C1 segment of cervical spinal cord (tissue), 14 donors: ENCODE measurements at places on chromosomes 2 and 18.

DNA sequence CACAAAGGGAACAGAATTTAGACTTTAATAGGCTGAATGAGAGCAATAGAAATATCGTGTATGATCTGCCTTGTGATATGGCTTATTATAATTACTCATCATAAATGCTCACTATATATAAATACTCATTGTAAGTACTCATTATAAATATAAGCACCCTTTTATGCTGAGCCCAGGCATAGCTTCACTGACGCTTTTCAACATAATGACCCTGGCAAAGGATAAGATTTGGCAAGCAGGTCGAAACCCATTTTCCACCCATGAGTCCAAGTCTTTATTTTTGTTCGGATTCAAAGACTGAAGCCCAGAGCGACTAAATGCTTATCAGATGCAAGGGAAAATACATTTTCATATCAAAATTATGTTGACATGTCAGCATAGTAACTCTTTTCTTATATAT lies 500.4 kb downstream of the SLC4A3 start:
- DNase-seq: no peak

DNA sequence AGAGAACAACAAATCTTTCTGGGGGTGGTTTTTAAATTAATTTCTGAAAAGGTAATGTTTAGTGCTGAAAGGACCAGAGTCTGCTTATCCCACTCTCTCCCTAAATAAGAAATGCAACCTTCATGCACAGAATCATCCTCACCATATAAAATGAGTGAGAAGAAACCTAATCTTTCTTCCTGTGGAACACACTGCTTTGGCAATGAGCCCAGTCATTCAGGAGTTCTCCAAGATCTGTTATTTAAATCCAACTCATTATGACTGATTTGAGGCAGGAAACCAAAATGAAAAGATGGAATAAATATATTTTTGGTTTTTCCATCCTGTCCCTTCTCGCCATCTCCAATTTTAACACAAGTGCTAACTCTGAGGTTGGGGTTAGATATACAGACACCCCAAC lies 228.3 kb downstream of the SRBD1 start:
- no peak for DNase-seq

DNA sequence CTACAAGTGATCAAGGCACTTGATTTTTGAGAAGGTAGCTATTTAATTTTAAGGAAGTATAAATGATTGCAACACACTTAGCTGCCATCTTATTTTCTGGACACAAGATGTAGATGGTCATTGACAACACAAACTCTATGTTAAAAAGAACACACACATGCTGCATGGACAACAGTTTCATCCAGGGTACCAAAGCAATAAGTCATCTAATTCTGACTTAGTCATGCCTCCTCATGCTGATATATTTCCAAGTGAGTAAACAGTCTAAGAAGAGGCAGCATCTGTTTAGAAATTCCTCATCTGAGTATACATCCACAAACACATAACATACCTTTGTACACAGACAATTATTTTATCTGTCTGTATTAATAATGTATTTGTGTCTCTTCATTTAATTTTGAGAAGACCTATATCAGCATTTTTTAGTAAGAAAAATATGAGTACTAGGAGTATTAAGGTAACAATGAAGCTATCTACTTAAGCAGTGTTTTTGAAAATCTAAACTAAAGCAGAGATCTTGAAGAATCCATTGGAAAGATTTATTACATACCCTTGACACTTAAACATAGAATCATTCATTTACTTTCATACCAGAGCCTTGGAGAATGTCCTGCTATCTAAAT lies 84.9 kb downstream of the SCN1A start:
- no peak for DNase-seq

- no peak for DNase-seq
Measured at GRCh38 chr2:44510246-44510645, 148.5 kb downstream of the CAMKMT start.

GRCh38 chr2:118738524-118739308 lies 108.7 kb downstream of the EN1 start:
- DNase-seq: no peak

DNA sequence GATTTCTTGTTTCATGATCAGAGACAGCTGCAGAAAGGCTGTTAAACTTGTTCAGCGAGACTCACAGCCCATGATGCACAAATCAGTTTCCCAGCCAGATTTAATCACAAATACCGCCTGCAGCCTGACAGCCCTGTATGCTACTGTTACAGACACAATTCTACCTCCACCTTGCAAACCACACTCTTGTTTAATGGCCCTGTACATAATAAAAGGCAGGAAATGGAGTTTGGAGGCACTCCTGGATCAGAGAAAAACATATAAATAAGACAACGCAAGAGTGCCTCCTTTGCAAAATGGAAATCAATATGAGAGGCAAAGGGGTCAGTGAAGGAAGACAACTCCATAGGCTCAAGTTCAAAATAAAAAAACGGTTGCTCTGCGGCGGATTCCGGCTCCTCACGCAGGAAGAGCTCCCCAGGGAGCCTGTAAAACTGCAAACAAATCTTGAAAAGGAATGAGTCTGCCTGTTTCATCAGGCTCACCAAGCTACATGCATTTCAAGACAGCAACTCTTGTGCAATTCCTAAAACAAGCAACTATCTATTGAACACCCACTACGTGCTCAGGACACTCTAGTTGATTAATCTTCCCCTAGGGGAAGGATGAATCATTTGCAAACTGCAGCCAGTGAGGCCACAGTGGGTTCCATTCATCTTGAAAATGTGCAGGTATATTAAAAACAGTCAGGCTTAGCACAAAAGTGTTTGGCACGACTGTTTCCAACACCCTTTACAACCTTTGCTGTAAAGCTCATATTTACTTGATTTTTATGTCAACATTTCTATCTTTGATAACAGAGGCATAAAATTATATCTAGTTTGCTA lies 37.5 kb downstream of the TBC1D8 start:
- no peak for DNase-seq

GRCh38 chr2:73257425-73258125 lies 23.5 kb downstream of the CCT7 start:
- no peak for DNase-seq

- DNase-seq: no peak
Measured at GRCh38 chr18:28127763-28128658, 48.9 kb downstream of the CDH2 start.

DNA sequence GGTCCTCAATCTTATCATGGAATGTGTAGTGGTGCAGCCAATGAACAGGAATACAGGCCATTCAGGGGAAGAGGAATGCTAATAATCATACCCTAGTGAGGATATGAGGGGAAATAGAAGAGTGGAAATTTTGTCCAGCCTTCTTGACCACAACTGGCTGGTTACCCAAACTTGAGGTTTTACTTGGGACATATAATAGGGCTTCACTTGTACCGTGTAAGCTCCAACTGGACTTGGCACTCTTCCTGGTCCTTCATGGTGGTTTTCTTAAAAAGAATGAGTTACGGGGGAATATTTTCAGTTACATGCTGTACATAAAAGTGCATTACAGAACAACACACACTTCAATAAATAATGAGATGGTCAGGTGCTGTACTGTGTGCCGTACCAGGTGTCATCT lies 234.9 kb upstream of the RASGRP3 start:
- DNase-seq: no peak

DNA sequence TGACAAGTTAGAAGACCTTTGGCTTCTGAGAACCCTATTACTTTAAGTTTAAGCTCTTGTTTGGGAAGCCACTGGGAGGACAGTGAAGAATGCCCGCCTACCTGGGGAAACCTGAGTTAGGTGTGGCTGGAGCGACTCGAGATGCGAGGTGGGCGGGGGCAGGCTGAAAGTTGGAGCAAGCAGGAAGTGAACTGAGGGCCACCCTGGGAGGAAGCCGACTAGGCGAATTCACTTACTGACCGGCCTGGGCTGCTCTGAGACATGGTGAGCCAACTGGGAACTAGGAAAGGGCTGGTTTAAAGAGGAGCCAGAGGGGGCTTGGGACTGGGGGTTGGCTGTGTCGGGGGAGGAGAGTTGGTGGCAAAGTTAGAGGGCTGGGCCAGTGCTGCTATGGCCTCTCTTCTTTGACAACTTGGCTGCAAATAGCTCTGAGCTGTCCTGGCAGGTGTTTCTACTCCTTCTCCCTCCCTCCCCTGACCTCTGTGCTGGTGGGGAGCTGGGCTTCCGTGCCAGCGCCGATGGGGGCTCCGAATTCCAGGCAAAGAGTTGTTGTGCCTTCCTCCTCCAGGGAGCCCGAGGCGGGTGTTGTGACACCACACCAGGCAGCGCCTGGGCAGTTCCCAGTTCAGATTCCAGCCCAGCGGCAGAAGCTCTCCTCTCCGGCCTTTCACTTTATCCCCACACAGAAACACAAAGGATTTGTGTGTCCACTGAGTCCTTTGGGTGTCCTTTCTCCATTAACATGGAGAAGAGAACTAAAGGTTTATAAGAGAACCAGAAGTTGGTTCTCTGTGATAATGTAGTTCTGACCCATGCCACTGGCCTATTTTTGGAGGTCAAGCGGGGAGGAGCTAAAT lies at the start of gene VAMP8:
Gene VAMP8, plus strand, starts transcription at position 201 of the 857 bp plus-strand sequence. Its CDS starts 61 bp downstream, at position 262.
- DNase-seq: no peak

- no peak for DNase-seq
Measured at GRCh38 chr2:170937709-170938379, 8.8 kb downstream of the GORASP2 start.

- DNase-seq: no peak
Measured at GRCh38 chr18:70499218-70499691, 210.4 kb downstream of the SOCS6 start.

DNA sequence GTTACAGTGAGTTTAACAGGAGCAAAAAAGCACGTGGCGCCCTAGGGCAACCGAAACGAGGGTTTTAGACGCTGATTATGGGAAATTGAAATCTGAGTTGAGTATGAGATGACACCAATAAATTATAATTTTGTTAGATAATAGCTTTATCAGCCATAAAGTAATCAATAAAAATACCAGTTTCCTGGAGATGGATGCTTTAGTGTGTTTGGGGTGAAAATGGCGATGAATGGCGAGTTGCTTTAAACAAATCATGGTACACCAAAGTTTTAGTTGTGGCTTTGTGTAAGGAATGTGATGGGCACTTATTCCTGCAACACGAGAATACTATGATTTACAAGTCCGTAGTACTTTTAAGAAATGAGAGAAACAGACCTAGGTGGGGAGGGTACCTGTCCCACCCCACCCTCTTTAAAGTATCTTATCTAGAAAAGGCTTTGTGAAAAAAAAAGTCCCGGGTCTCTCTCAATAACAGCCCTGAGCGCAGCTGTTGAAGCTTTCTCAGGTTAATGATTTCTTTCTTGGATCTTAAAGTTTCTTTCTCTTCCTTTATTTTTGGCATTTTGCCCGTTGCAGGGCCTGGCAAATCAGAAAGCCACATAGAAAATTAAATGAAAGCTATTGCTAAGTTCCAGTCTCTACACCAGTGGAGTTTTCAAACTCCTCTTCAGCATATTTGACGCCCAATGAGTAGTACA lies 1.5 kb upstream of the RRM2 start:
- no peak for DNase-seq

DNA sequence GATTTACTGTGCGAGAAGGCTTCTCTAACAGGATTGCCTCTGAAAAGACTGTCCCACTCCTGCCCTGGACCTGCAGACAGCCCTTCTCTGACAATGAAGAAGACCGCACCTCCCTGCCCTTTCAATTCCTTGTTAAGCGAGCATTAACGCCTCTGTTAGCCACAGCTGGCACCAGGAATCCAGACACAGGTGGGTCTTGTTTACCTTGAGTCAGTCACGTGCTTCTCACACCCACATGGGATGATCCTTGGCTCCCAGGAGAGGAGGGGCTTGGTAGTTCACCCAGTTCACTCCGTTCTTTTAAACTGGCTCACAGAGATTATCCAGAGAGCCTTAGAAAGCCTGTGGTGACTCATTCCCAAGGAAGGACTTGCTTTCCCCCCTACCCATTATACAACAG lies 410.5 kb upstream of the MEIS1 start:
- no peak for DNase-seq

DNA sequence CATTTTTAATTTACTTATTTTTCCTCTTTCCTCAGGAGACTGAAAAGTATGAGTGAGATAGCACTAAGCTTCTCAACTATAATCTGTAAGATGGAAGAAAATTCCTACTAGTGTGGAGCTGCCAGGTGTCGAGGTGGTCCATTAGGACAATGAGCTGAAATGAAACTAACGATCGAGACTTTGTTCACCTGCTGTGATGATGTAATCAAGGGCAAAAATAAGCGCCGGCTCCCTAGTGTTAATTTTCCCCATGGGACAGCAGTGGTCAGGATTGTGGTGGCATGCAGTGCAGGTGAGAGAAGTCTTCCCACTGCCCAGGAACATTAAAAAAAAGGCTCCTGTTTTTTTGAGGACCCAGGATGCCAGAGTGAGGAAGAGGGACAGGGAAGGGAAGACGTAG lies 859.1 kb upstream of the GCFC2 start:
- DNase-seq: no peak

DNA sequence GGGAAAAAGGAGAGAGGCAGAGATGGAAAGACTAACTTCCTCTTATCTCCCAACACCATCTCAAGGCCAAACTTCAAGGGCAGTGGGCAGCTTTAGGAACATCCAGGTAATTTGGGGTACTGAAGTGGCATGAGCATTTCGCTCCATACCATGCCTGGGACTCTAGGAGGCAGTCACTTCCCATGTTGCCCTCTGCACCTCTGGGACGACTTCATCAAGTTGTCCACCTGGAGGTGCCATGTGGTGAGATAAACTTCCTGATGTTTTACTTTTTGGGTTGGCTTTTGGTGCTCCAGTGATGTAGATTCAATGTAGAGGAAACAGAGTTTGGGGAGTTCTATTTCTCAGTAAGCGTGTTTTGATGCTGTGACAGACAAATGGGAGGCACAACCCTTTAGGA lies 56.3 kb upstream of the UPP2 start:
- no peak for DNase-seq

DNA sequence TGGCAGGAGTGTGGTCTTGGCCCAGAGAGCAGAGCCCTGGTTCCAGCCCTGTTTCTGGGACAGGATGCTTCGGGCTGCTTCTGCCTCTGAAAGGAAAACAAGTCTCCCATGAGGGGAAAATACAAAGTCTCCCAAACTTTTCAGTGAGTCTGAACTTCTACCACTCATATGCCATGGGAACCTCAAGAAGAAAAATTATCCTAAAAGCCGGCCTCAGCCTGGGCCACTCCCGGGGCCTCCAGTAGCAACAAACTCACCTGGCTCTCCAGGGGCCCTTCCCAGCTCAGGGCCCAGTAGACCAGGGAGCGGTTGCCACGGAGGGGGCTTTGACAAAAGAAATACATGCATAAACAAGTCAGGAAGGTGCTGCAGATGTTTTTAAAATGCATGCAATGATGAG lies 289.2 kb upstream of the HDAC4 start:
- no peak for DNase-seq

DNA sequence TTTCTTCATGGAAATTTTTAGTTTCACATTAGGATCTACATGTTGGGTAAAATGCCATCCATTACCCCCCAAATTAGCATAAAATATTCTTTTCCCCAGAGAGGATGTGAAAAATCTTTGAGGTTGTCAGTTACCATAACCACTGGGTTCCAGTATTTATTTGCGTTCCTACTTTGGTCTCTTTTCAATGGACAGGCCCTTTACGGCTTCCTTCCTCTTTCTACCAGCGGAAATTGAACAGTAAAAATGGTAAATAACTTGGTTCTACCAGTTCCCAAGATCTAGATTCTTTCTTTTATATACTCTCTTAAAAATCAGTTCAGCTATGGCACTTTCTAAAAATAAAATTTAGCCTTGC lies 169.2 kb upstream of the APCDD1 start:
- DNase-seq: no peak

- no peak for DNase-seq
Measured at GRCh38 chr2:173119069-173119807, 43.6 kb downstream of the MAP3K20 start.
